ENCODE measurements at places on chromosomes 16 and 17.
A peak's percentile ranks its signal among the peaks of the same experiment; 100 is the strongest.

DNA sequence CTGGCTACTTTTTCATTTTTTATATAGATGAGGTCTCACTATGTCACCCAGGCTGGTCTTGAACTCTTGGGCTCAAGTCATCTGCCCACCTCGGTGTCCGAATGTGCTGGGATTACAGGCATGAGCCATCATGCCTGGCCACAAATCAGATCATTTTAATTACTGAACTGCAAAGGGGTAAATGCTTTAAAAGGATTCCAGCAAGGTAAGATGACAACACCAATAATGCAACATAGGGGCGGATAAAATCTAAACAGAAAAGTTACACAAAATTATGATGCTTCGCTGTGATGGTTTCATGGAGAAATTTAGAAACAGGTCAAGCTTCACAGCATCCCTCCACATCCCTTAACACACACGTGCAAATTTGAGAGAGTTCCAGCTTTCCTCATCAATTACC is 32.3 kb downstream of the AXIN1 start:
- DNase-seq: no peak

DNA sequence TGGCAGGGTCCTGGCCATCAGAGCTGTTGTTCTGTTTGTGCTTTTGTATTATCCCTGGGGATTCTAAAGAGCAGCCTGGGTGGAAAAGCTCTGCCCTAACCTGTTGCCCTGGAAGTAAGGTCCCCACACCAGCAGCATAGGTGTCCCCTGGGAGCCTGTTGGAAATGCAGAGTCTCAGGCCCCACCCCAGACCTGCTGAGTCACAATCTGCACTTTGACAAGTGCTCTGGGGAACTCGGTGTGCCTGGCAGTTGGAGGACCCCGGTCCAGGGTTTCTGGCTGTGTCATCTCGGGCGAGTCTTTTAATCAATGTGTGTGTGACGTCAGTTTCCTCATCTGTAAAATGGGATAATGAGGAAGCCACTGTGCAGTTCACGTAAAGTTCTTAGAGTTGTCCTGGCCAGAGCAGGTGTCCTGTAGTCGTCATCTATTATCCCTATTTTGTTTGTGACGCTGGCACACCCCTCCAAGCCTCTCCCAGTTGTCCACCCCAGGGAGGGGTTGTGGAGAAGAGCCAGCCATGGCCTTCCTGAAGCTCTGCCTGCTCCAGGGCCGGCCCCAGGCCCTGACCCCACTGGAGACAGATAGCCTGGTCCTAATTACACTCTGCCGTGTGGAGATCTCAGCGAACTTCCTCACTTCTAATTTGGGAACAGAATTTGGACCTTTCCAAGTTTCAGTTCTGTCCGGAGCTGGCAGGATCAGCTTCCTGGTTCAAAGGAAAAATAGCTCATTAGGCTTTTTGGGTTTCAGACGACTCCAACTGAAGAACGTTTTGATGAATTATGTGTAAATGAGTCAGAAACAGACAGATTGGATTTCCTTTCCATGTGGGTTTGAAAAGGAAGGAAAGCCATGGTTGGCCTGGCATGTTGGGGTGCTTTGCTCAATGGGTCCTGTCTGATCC is 295.7 kb upstream of the FOXF1 start:
- DNase-seq: no peak

- no peak for DNase-seq
Observed at GRCh38 chr17:68418876-68419275, 38.4 kb downstream of the WIPI1 start.

DNA sequence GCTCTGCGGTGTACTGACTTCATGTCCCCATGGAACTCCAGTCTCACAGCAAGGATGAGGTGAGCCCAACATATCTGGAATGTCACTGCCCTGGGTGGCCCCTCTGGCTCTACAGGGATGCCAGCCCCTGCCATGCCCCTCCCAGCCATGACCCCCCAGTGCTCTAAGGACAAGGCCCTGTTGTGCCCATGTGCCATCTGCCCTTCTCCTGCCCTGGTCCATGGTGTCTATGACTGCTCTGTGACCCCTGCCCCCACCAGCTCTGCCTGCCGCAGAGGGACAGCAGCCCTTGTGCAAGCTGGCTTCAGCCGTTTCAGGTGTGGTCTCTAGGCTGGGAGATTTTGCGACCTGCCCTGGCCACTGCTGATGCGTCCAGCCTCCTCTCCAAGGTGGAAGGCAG is 40.3 kb downstream of the TK2 start:
- no peak for DNase-seq

- peak; percentile 29 for DNase-seq
Observed at GRCh38 chr17:4566785-4567184, 6.4 kb upstream of the GGT6 start.

DNA sequence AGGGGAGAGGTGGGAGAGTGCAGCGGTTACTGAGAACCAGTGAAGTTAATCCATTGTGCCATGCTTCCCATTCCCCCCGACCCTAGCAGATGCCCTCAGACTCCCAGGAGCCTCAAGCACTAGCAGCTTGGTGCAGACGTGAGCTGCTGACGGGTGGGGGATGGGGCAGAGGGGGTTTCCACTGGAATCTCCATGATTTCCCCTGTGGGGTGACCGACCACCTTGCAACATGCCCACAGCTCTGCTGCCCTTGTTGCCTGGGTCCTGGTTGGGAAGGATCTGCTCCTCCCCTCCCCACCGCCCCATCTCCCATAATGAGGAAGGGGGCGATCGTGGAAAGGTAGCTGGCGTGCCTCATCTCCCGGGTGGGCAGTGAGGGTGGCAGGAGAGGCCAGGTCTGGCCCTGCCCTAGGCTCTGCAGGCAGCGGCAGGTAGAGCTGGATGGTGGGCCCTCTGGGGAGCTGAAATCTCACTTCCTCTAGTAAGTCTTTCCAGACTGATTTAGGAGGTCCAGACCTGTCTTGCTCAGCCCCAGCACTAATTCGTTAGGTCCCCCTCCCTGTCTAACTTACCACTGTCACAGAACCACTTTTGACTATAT is 9.6 kb downstream of the FLOT2 start:
- DNase-seq: no peak

DNA sequence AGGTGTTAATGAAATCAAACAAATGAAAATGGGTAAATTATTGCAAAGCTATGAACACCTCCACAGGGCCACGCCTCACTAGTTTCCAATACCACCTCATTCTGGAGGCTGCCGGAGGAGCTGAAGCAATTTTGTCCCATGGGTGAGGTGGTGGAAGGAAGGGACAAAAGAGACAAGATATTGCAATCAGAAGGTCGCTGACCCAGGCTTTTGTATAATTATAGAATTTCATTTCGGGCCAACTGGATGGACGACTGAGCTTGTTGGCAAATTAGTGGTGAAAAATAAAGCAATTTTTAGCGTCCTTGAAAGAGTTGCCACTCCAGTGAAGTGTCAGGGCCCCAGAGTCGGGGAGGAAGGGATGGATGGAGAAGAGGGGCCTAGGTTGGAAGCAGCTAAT is 147.9 kb downstream of the CYLD start:
- no peak for DNase-seq

DNA sequence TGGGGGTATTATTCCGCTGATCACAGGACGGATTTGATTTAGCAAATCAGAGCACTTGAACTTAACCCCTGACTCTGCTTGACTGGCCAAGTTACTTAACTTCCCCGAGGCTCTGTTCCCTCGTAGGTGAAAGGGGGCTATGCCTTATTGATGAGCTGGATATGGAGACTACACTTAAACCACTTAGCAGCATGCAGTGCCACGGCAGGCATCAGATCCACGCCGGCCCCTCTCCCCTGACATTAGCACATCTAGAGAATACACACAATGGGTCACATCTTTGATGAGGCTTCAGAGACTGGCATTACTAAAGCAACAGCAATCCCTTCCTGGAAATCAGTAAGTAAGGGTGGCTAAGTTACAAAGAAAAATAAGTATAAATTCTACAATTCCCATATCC is 71.0 kb downstream of the ABCC12 start:
- DNase-seq: no peak

GRCh38 chr17:56009795-56010651 is 143.3 kb upstream of the ANKFN1 start:
- no peak for DNase-seq

- no peak for DNase-seq
Observed at GRCh38 chr17:43952724-43953666, 745 bp downstream of the PYY start.

DNA sequence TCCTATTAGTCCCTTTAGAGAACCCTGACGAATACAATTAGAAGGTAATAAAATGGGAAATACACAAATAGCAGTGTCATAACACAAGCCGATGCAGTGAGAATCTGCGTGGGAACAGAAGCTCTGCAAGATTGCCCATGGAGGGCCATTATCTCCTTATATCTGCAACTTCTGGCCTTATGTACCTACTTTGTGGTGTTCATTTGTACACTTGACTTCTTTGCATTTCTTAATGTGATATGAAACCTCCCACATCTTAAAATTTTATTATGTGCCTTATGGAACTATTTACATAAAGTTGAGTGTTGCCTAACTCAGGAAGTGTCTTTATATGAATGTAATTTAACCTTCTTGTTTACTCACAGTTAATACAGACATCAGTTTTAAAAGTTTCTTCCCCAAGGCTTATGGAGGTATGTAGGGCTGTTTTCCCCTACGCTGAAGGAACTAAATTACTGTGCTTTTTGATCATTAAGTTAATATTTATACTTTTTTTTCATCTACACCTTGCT is 10.1 kb upstream of the TANC2 start:
- DNase-seq: no peak

- no peak for DNase-seq
Observed at GRCh38 chr16:68083861-68084503, 1.2 kb upstream of the NFATC3 start.

- no peak for DNase-seq
Observed at GRCh38 chr16:21626659-21627277, 25.6 kb downstream of the IGSF6 start.

GRCh38 chr17:53032861-53033271 is 789.9 kb upstream of the KIF2B start:
- no peak for DNase-seq

- peak; percentile 64 for DNase-seq
Observed at GRCh38 chr16:88685156-88686061, 898 bp downstream of the SNAI3 start.

- no peak for DNase-seq
Observed at GRCh38 chr16:73190688-73191659, 143.0 kb upstream of the ZFHX3 start.

GRCh38 chr16:10625595-10626357 is 45.4 kb upstream of the EMP2 start:
- no peak for DNase-seq

DNA sequence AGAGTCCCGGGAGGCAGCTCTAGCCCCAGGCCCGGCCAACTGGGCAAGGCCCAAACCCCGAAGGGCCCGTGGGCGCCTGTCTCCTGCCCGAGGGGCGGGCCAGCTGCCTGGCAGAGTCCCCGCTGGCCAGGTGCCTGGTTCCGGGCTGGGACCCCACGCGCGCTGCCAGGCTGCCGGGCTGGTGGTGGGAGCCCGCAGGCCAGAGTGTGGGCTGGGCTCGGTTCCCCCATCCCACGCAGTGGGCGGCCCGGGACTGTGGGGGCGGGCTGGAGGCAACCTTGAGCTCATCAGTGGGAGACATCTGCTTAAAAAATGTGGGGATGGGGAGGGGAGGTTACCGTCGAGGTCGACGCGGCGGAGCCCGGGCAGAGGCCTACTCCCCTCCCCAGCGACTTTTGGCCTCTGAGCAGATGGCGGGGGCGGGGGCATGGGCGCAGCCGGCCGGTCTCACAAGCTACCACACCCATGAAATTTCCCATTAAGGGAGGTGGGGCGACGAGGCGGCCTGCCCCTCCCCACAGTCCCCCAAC is 176.4 kb upstream of the GSE1 start:
- DNase-seq: no peak

DNA sequence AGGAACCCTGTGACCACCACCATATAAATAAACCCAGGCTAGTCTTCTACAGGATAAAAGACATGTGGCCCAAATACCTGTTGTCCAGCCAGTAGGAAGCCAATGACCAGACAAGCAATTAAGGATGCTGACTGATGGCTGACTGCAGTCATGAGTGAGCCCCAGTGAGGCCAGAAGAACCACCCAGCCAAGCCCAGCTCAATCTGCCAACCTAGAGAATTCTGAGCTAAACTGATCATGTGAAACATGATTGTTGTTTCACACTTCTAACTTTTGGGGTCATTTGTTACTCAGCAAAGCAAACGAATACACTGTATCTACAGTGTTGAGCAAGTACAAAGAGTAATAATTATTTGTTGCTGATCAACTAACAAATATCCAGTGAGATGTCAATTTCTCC is 86.4 kb downstream of the DNAH3 start:
- DNase-seq: no peak

GRCh38 chr16:52837251-52837650 is 215.4 kb downstream of the CHD9NB start:
- DNase-seq: no peak

DNA sequence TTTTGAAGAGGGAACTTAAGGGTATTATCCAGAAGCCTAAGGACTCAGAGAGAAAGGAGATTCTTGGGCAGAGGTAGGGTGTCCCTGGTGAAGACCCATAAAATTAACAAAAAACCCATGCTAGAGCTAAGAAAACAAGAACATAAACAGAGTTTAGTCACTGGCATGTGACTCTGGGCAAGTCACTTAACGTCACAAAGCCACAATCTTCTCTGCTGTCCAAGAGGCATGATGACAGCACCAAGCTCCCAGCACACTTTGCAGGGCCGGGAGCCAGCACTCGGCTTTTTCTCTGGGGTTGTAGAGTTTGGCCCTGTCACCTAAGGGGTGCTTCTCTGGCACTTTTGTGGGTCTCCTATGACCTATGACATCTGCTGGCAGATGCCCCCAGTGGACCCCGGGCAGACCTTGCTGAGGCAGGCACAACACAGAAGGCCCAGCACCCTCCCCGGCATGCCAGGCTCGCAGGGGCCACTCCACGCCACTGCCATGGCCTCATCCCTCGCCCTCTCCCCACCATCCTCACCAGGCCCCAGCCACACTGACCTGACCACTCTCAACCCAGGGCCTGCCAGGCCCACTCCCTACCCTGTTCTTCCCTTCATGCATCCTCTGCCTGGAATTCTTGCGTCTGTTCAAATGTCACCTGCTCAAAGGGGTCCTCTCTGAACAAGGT is 69.8 kb downstream of the DYNLRB2 start:
- no peak for DNase-seq

Measured in stimulated activated naive CD4-positive, alpha-beta T cell treated with Interleukin-2 at 50 U/mL for 16 hours (primary cell).